Suppressor macrophage (primary cell): ENCODE measurements at places on chromosomes 6 and 20.

- DNase-seq, result no peak
Observed at GRCh38 chr20:56702931-56703840, 74.1 kb downstream of the TFAP2C start.

DNA sequence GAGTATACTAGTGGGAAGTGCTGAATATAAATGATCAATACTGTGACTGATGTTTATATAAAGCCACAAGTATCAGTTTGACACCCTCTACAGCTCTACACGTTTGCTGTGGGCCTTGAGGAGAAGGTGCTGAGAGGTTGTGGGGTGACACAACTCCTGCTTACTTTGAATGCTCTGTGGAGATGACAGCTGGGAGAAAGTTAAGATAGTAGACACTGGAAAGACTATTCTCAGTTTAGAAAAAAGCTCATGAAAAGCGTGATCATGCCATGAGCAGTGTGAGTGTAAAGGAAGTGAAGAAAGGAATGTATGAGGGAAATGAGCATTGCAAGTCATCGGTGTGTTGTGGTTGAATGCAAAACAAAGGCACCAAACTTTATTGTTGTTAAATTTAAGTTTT is 215.8 kb downstream of the UTRN start:
- no peak for DNase-seq

DNA sequence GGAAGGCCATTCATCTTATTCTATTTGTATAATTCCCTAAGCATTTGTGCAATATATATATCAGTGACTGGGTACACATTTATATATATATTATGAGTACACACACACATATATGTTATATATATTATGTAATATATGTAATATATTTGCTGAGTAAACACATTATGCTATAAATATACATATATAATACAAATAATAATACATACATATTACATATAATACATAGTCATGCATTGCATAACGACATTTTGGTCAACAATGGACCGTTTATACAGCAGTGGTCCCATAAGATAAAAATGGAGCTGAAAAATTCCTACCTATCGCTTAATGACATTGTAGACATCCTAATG is 11.4 kb upstream of the TMEM170B start:
- DNase-seq, result no peak

- DNase-seq, result no peak
Observed at GRCh38 chr6:37725957-37726356, 28.3 kb upstream of the MDGA1 start.

- no peak for DNase-seq
Observed at GRCh38 chr20:53517146-53517545, 76.5 kb downstream of the ZNF217 start.

DNA sequence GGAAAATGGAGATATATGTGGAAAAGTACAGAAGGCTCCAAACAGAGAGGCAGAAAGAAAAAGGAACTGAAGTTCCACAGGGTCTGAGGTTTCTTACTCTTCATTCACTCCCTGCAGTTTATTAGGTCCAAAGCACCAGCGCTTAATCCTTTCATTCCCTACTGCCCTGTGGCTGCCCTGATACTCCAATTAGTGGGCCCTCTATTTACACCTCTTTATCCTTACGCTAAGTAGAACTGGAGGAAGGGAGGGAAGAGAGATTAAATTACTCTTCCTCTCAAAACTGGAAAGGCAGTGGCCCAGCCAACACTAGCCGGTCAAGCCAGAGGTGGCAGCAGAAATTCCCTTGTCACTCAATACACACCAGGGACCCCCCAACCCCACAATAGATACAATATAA is 20.4 kb downstream of the TRERF1 start:
- no peak for DNase-seq

- peak; percentile 46 for DNase-seq
Observed at GRCh38 chr20:32526125-32526524, 59.0 kb downstream of the NOL4L start.

DNA sequence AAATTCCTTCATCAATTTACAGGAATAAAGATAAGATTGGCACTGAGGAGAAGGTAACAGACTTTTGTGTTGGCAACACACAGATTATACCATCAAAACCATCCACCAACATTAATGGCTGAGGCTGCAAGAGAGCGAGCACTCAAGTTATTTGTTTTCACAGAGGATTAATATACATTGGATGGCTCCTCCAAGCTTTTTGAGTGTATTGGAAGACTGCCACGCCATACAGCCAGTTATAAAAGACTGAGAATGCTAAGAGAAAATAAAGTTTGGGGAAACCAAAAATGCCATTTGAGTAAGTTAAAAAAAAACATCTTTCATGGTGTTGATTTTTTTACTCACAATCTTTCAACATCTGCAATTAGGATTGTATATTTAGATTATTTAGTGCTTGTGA is 973.8 kb upstream of the SLC35B3 start:
- no peak for DNase-seq

DNA sequence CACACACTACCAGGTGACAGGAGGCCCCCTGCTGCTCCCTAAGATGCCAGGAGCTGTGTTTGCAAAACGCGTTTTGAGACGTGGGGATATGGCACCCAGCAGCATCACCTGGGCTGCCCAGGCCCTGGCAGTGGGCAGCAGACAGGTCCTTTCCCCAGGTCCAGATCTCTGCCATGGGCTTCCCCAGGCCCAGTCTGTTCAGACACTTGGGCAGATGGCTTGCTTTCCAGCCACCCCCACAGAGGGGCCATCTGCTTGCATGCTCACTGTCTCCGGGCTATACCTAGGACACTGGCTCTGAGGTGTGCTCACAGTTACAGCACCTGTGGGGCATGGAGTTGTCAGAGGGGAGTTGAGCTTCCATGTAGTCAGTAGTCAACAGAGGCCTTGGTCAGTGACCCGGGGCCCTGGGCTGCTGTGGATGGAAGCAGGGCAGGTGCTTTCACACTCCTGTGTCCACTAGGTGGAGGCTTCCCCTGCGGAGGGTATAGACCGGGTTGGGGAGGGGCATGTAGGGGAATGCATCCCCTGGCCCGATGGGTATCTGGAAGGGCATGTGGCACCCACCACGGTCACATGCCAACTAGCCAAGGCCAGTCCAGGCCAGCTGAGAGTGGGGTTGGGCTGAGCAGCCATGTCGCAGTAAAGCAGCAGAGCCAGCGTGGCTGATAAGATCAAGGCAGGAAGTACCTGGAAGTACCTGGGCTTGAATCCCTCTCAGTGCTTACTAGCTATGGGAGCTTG is 185.4 kb upstream of the SLC24A3 start:
- no peak for DNase-seq

DNA sequence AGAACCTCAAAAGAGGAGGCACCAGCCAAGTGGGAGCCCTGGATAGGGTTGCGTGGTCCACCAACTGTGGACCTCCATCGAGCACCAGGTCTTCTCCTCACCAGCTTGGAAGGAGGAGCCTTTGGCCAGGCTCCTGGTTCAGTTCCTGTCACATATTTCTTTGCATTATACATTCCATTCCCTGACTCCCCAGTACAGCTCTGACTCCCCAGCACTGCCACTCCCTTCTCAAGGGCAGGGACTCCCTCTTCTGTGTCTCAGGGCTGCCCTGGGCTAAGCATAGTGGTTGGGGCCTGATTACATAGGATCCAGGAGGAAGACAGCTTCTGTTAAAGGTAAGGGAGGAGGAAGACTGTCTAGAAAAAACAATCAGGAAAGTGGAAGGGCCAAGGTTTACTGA is 91.1 kb downstream of the MRPL14 start:
- no peak for DNase-seq

DNA sequence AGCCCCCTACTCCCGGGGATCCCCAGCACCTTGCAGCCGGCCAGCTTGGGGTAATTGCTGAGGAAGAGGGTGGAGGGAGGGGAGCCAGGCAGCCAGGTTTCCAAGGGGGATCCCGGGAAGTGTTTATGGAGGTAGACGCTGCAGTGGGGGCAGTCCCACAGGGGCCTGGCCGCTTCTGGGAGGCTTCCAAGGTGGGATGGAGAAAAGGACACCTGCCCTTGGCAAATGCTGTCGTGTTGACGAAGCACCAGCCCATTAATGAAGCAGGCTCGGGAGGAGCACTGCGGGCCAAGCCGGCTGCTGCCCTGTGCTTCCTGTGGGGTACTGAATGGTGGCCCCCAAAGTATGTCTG is 82.4 kb downstream of the TMEM242 start:
- DNase-seq, result no peak

DNA sequence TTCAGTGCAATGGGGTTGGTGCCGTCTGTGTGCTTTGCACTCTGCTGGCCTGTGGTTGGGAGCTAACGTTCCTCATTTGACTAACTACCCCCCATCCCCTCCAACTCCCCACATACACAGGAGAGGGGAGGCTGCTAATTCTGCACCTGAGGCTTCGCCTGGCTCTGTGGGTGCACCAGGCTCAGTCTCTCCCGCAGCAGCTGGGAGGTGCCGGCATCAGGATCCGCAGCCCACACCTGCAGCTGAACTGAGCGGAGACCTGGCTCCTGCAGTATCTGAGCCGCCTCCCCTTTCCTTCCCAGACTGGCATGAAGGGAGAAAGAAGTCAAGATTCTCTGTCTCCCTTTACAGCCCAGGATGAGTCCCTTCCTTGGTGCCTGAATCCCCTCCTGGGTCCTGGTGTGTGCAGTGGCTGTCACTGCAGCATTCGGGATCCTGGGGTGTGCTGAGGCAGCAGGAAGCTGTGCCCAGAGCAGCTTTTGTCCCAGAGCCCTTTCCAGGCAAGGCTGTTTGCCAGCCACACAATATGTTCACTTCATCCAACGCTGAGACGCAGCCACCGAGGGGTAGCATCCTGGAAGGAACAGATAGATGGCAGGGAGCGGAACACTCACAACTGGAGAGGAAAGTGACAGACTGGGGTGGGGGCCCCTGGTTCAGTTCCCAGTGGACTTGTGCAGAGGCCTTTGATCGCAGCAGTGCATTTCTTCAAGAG is 70.2 kb downstream of the CDH4 start:
- no peak for DNase-seq

DNA sequence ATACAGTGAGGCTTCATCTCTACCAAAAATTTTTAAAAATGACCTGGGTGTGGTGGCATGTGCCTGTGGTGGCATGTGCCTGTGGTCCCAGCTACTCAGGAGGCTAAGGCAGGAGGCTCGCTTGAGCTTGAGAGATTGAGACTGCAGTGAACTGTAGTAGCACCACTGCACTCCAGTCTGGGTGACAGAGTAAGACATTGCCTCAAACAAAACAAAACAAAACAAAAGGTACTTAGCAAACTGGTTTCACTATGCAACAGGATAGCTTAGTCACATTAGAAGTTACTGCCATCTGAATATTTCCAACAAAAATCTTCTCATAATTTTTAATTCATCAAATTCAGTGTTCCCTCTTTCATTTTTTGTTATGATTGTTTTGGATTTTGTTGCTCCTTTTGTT is 137.9 kb downstream of the QRSL1 start:
- no peak for DNase-seq

DNA sequence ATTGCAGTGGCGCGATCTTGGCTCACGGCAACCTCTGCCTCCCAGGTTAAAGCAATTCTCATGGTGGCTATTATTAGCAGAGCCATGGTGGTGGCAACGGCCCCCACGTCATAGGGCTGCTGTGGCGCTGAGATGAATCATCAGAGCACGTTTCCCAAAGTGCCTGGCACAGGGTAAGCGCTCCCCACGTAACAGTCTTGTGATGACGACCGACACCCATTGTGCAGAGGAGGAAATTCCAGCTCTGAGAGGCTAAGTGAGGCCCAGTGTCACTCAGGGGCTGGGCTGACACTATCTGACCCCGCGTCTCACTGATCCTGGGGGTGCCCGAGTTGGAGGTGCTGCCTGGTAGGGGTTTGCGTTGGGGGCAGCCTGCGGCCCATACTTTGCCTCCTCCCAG is 16.2 kb downstream of the SUN5 start:
- DNase-seq, result no peak

GRCh38 chr6:122207794-122208193 is 191.7 kb upstream of the HSF2 start:
- no peak for DNase-seq

DNA sequence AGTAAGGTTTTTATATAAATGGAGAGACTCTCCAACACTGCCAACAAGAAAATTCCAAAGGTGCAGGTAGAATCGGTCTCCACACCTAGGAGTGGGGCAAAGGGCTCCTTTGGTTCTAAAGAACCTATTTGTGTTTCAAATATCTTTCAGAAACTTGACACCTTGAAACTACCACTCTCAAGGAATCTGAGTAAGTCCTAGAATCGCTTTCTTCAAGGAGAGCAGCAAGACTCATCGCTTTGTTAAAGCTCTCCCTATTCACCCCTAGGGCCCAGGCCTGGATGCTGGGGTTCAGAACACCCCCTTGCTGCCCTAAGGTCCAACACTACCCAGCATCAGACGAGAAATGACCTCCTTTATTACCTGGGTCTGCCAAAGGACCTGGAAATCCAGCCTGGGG is 2.0 kb downstream of the CLIC5 start:
- DNase-seq, result no peak

DNA sequence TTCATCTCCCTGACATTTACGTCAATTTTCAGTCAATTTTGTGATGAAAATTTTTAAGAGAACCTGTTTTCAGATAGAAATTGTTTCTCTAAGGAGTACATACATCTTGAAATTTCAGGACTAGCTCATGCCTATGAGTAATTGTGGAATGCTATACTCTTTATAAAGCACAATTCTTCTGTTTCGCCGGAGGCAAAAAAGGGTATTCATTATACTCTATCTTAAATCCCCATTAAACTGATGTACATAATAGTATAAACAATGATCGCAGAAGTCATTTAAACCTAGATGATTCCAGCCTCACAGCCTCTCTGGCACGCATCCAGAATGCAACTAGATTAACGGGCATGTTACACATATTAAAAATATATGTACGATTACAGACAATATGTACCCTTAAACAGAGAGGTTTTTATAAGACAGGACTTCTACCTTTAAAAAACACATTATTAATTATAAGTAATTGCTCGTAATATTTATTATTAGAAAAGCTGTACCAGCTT is 62.6 kb downstream of the NRSN1 start:
- DNase-seq, result no peak

- DNase-seq, result no peak
Observed at GRCh38 chr6:20409427-20409971, 7.8 kb downstream of the E2F3 start.

DNA sequence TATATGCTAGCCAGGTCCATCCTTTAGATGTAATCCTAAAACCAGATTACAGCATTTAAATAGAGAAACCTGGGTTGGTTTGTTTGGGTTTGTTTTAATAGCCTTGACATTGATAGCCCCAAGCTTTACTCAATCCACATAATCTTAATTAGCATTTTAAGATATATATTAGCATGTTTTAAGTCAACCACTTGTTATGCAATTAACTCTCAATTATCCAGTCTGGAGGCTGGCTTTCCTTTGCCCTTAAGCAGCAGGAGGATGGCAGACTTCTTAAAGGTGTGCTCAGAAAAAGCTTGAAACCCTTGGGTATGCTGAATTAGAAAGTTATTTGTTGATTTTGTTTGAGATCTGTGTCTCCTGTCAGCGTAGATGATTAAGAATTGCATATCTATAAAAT is 46.3 kb upstream of the SMIM28 start:
- no peak for DNase-seq

- DNase-seq, result no peak
Observed at GRCh38 chr6:71123051-71123450, 165.6 kb upstream of the OGFRL1 start.

DNA sequence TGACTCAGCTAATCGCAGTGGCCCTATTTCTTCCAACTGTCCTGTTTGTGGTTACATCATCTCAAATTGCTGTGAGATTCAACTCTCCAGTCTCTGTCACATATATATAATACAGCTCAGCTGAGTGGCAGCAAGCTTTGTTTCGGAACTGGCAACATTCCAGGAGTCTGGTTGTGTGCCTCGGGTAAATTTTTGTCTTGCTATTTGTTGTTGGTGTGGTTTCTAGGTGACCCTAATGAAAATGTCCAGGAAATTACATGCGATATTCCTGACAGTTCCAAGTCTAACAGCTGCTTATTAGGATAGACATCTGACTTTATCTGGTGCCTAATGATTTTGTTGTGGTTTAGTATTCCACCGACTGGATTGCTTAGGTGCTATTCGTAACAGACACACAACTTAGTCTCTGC is 581.8 kb downstream of the CD109 start:
- DNase-seq, result no peak
